NCI-H748 treated with DMSO at 0.1 percent for 48 hours (cell line): ENCODE measurements at places on chromosomes 1 and 21.

- DNase-seq: no peak
These were observed 19.9 kb upstream of the ERICH3 start for GRCh38 chr1:74693473-74693872.

DNA sequence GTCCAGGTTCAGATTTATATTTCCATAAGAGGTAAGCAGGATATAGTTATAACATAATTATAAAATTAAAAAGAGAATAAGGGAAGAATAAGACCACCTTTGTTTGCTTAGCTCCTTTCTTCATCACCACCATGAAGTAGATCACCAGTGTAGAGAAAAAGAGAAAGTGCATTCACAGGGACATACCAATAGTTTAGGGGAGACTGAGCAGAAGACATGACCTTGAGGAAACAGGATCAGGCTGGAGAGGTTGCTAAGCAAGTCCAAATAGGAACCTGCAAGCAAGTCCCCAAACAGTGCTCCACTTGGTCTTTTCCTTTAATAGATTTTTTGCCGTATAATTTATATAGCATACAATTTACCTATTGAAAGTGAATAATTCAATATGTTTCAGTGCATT is 63.0 kb downstream of the KCNT2 start:
- DNase-seq: no peak

- no peak for DNase-seq
These were observed 16.7 kb upstream of the FAM110D start for GRCh38 chr1:26142159-26142558.

DNA sequence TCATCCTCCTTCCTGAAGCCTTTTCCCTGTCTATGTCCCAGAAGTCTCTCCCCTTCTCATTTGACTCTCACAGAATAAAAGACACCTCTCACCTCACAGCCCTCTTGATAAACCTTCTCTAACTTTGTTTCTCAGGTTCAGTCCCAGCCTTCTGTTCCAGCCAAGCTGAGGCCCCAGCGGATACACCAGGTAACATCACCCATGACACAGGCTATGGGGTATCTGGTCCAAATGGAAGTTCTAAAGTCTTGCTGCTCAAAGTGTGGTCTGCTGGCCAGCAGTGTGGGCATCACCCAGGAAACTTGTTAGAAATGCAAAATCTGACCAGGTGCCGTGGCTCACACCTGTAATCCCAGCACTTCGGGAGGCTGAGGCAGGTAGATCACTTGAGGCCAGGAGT is 23.2 kb downstream of the LY9 start:
- DNase-seq: no peak

GRCh38 chr1:61368876-61369275 is 286.5 kb downstream of the NFIA start:
- DNase-seq: no peak

- no peak for DNase-seq
These were observed 8.9 kb downstream of the YBX1 start for GRCh38 chr1:42691157-42691498.

DNA sequence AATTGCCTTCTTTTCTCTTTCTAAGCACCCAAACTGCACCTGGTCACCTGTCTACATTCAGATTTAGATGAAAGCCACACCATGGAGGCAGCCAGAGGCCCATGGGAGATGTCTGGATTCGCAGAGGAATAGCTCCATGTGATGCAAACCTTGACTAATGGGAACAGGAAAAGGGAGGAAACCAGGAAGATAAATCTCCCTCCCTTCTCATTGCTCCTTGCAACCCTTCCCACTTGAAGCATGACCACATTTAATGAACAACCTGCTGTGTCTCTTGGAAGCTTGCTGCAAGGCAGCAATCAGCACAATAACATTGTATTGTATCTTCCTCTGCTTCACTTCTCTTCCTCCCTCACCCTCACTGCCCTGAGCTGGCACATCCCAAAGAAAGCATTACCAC is 42.6 kb upstream of the KLF17 start:
- DNase-seq: no peak

DNA sequence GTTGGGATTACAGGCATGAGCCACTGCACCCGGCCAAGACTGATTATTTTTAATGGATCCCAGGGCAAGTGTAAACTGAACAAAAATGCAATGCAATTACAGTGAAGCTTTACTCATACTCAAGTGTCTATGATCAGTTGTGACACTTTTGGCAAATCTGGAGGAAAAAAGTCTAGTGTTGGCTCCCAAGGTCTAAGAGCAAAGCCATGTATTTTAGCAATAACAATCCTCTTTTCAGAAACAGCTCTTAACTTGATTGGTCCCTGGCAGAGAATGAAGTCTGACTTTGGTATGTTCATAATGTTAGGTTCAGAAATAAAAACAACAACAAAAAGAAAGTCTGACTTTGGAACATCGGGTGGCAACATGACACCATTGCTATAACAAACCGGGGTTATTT is 40.2 kb upstream of the C1orf53 start:
- no peak for DNase-seq
